ENCODE measurements at places on chromosomes 3 and 15.
A peak's percentile ranks its signal among the peaks of the same experiment; 100 is the strongest.

- no peak for DNase-seq
These were observed 2.0 kb downstream of the NGLY1 start for GRCh38 chr3:25781145-25781757.

DNA sequence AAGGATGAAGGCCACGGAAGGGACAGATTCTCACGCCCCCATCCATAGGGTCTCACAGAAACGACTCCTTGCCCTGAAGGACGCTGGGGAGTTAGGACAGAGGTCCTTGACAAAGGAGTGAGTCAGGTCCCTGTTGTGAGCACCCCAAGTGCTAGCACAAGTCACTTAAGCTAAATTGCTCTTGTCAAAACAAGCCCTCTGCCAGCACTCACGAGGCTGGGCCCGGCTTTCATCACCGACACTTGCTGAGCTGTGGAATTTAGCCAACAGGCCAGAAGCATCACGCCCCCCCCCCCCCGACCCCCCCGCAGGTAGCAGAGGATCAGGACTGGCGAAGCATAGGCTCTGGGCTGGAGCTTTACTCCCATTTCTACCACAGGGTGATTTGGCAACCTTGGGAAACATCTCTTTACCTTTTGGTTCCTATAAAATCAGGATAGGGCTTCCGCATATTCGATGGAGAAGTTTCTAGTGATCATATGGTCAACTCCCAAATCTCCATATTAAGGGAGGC lies 75.4 kb downstream of the ADCY5 start:
- no peak for DNase-seq

DNA sequence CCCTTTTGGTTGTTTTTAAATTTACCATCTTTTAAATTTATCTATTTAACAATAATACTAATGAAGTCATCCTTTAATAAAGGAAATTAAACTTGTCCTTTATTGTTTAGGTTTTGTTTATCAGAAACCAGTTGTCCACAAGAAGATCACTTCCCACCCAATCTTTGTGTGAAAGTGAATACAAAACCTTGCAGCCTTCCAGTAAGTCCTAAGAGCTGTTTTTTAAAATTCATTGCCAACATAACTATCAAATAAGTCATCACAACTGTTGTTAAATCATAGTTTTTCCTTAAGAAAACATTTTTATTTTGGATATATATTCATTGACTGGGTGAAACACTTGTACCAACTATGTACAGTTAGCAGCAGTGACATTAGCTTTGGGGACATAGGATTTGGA lies 59.4 kb downstream of the CALML4 start:
- DNase-seq, result no peak

GRCh38 chr3:73401616-73402279 lies 223.0 kb downstream of the PDZRN3 start:
- no peak for DNase-seq

DNA sequence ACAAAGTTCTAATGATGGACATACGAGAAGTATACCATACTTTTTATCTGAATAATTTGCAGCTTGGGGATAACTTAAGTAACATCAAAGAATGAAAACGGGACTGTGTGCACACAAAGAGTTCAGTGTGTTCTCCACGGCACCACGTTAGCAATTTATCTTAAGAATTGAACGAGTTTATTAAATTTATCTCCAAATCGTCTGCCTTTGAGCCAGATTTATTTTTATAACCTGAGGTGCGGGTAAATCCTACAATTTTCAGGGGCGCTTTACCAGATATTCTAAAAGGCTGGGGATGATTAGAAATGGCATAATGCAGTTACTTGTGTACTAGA lies 3.5 kb downstream of the CHD2 start:
- DNase-seq, result no peak

DNA sequence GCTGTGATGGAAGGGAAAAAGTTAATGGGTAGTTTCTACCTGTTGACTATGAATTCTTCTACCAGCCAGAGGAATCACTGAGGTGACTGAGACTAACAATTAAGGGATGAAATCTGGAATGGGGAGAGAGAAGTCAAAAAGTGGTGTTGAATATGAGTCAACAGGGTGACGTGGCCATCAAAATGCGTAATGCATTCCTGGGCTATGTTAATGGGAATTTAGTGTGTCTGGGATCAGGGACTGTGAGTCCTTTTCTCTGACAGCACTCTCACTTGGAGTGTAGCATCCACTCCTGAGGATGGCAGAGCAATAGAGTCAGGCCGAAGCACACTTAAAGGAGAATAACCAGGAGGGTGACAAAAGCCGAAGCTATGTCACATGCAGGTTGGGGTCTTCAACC lies 60.4 kb downstream of the MESD start:
- no peak for DNase-seq

- no peak for DNase-seq
These were observed 21.4 kb downstream of the CHL1 start for GRCh38 chr3:217948-218347.

- DNase-seq, result no peak
These were observed 9.7 kb downstream of the TIMP4 start for GRCh38 chr3:12149029-12149428.

GRCh38 chr3:145623349-145623748 lies 537.6 kb downstream of the PLOD2 start:
- no peak for DNase-seq

DNA sequence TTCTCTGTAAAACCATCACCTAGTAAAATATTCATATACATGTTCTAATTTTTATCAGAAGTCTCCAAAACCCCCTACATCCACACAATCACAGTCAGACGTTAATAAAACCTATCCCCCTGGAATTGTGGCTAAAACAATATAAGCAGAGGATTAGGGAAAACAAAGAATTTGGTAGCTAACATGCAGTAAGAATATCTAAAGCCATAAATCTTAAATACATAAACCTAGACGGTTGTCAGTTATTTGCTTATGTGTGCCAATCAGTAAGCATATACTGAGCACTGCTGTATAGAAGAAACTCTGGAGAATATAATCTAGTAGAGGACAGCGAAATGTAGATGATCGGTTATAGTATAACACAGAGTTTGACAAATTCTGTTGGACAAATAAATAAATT lies 232.2 kb downstream of the TBC1D5 start:
- DNase-seq, result no peak

DNA sequence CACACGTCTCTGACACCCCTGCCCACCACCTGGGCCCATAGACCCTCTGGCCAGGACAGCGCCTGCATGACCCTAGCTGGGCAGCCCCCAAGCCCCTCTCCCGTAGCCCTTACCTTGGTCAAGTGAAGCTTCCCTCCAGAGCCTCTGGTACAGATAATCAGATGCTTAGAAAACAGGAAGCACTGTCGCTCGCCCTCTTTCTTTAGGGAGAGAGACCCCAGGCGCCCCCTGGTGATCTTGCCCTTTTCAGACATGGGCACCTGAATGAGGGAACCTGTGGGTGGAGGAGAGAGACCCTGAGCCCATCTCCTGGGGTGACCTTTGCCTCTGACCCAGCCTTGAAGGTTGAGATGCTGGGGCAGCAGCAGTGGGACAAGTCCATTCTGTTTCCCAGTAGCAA lies 65.4 kb downstream of the RASGRF1 start:
- no peak for DNase-seq

- no peak for DNase-seq
These were observed 9.9 kb downstream of the CAPN7 start for GRCh38 chr3:15215996-15216395.

- DNase-seq, result no peak
These were observed 46.7 kb downstream of the OXSM start for GRCh38 chr3:25836579-25836978.

DNA sequence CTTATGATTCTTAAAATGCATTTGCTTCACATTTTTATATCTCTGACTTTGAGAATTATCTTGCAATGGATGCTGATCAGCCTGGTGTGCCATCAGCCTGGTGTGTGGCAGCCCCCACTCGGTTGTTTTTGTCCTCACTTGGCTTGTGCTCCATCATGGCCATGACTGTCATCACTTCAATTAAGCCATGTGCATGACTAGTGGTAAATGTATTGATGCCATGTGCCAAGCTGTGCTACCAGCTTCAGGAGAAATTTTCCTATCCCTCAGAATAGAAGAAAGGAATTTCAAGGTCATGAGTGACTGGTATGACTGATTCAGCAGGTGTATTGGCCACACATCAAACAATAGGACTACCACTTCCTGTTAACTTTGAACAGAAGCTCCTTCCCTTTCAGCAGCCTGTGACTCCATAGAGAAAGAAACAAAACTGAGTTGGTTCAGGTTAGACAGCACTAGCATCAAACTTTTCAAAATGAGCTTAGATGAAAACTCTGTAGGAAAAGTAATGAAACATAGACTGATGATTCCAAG lies 251.7 kb downstream of the GRM7 start:
- no peak for DNase-seq

- no peak for DNase-seq
These were observed 151.3 kb downstream of the CACNA1D start for GRCh38 chr3:53645754-53646153.

GRCh38 chr15:87477737-87478686 lies 778.5 kb downstream of the NTRK3 start:
- DNase-seq, result peak; percentile 67

DNA sequence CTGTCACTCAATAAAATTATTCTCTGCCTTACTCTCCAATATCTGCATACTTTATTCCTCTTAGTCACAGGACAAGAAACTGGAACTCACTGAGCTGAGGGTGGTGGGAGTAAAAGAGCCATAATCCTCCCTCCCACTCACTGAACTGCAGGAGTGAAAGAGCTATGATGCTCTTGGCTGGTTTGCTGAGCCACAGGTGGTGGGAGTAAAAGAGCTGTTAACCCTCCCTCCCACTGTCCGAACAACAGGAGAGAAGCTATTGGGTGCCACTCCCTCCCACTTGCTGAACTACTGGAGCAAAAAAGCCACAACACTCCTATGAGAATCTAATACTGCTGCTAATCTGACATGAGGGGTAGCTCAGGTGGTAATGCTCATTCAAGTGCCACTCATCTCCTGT lies 391.0 kb downstream of the NSUN3 start:
- DNase-seq, result no peak

DNA sequence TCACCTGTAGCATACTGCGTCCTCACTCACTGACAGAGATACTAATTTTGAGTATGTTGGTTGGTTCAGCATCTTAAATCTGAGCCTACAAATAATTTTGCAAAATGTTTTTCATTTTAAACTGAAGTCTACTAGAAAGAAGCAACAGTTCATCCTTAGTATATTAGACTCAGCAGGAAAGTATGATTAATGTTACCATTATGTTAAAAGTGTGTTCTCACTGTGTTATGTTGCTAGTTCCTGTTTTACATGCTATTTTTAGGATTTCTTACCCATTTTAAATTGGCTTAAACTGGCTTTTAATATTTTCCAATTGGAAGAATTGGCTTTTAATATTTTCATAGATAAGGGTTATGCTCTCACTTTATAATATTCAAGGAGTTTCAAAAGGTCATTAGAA lies 25.7 kb downstream of the ACKR4 start:
- no peak for DNase-seq

GRCh38 chr3:192417017-192417416 lies 310.3 kb downstream of the FGF12 start:
- no peak for DNase-seq

- no peak for DNase-seq
These were observed 34.8 kb downstream of the EHD4 start for GRCh38 chr15:41937568-41937923.

GRCh38 chr15:42057799-42058646 lies 36.3 kb downstream of the PLA2G4D start:
- DNase-seq, result peak; percentile 54

GRCh38 chr3:64022451-64023186 lies 675 bp downstream of the PSMD6 start:
- no peak for DNase-seq

- no peak for DNase-seq
These were observed 2.4 kb upstream of the CGNL1 start for GRCh38 chr15:57373882-57374276.

GRCh38 chr3:160134454-160134853 lies 90.8 kb upstream of the C3orf80 start:
- DNase-seq, result no peak

GRCh38 chr15:47184908-47185801 lies 532.1 kb upstream of the SEMA6D start:
- DNase-seq, result no peak

- peak; percentile 36 for DNase-seq
These were observed 53.4 kb downstream of the ITGA11 start for GRCh38 chr15:68378595-68378994.

DNA sequence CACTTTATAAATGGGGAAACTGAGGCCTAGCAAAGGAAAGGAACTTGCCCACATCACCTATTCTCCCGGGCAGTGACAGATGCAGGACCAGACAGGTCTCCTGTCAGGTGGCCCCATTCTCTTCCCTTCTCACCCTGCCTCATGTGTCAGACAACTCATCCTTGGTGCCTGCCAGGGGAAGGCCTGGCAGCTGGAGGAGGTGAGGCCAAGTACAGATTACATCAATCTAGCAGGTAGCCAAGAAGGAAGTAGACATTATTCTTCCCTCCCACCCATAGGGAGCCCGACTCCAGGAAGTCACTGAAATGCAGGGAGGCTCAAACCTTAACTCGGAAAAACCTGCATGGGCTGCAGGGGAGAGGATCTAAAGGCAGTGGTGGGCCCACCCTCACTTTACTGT lies 39.6 kb downstream of the DAPK2 start:
- no peak for DNase-seq

DNA sequence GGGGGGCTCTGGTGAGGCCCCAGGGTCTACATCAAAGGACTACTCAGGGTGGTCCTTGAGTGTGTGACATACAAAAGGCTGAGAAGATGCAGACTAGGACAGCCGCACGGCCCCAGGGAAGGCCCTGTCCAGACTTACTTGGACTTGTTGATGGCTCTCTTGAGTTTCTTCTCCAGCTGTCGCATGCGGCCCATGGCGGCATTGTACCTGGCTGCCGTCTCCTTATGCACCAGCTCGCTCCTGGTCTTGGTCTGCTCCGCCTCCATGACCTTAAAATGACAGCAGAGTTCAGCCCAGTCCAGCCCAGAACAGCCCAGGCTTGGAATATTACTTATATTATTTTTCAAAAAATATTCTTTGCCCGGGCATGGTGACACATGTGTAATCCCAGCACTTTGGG lies 56.0 kb downstream of the CAPN7 start:
- peak; percentile 57 for DNase-seq

- DNase-seq, result peak; percentile 59
These were observed 20.3 kb downstream of the XXYLT1 start for GRCh38 chr3:195250473-195251251.

DNA sequence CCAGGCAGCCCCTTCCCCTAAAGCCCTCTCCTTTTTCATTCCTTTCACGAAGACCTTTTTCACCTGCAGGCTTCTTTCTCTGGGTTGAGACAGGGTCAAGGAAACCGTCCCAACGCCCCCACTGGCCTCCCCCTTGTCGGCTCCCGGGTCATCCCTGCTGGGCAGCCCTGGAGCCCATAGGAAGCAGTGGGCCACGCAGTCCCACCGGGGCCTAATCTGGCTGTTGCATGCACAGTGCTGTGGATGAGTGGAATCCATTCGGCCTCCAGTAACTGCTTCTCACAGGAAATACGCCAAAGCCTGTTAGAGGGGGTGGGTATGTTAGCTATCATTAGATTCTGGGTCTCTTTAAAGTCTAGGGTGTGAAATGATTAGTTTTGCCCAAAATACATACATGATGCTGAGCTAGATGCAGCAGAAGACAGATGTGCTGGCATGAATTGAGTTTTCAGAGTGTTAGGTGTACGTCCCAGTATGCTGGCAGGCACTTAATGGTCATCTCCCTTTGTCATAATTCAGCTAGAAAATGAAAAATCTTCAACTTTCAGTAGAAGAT lies 16.6 kb downstream of the LYSMD4 start:
- no peak for DNase-seq
